ENCODE measurements at places on chromosomes 3 and 15.
A peak's percentile ranks its signal among the peaks of the same experiment; 100 is the strongest.

- H3K4me1 ChIP-seq = no peaks in the 10 kb centered on the region
- no peaks in the 10 kb centered on the region for H3K36me3 ChIP-seq
- H3K27ac ChIP-seq = no peak overlapping the region
- DNase-seq = no peak
- no peaks in the 10 kb centered on the region for H3K27me3 ChIP-seq
These were observed 507.8 kb downstream of the NLGN1 start for GRCh38 chr3:173905381-173905780.

- no peaks in the 10 kb centered on the region for H3K27me3 ChIP-seq
- H3K27ac ChIP-seq = no peak overlapping the region
These were observed 67.4 kb upstream of the RPL35A start for GRCh38 chr3:197882586-197882985.

- H3K27ac ChIP-seq = no peak overlapping the region
- H3K4me3 ChIP-seq = no peak overlapping the region
- H3K36me3 ChIP-seq = no peaks in the 10 kb centered on the region
- no peak for DNase-seq
- H3K27me3 ChIP-seq = no peaks in the 10 kb centered on the region
These were observed 79.9 kb downstream of the TLE3 start for GRCh38 chr15:70017801-70018200.

GRCh38 chr15:67024314-67024997, 40.9 kb upstream of the SMAD3 start:
- H3K36me3 ChIP-seq = no peaks in the 10 kb centered on the region
- peak; percentile 89 for DNase-seq
- H3K4me3 ChIP-seq = no peak overlapping the region
- H3K27me3 ChIP-seq = no peaks in the 10 kb centered on the region
